ENCODE measurements at places on chromosomes 13 and 19.

GRCh38 chr13:31330236-31330635 is 130.5 kb downstream of the B3GLCT start:
- DNase-seq: no peak

DNA sequence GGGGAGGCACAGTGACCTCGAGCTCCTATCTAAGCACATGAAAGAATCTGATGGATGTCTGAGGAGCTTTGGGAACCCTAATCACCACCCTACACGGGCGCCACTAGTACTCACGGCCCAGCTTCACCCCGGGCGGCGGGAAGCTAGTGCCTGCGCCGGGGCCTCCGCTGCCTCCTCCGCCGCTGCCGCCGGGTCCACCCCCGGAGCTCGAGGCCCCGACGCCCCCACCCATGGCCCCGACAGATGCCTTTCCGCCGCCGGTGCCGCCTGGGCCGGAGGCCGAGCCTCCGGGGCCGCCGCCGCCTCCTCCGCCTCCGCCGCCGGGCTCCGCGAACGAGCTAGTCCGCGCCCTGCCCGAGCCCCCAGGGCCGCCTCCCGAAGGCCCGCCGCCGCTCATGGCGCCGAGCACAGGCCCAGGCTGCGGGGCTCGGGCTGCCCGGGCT is 312 bp downstream of the GSK3A start:
- DNase-seq: no peak

- DNase-seq: no peak
Measured at GRCh38 chr19:40565910-40566495, 10.7 kb upstream of the SHKBP1 start.

- no peak for DNase-seq
Measured at GRCh38 chr19:46618670-46619231, 6.1 kb downstream of the PTGIR start.

DNA sequence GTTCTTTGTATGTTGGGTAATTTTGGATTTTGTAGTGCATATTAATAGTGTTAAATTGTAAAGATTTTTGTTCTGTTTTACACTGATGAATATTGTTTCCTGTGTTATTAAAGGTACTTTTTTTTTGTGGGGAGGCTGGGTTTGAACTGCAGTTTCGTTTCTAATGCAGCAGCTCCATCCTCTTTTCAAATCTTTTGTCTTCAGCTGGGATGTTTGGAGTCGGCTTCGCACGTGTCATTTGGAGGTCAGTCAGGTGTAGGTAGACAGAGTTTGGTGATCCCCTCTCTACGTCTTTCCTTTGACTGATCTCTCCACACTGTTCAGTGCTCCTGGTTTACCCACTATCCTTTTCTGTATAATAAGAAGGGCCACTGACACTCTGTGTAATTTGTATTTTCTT is 30.3 kb downstream of the TDRD3 start:
- DNase-seq: no peak

- no peak for DNase-seq
Measured at GRCh38 chr13:86729206-86729605, 930.0 kb upstream of the SLITRK6 start.

GRCh38 chr19:40625406-40626120 is 24.4 kb downstream of the LTBP4 start:
- DNase-seq: no peak

DNA sequence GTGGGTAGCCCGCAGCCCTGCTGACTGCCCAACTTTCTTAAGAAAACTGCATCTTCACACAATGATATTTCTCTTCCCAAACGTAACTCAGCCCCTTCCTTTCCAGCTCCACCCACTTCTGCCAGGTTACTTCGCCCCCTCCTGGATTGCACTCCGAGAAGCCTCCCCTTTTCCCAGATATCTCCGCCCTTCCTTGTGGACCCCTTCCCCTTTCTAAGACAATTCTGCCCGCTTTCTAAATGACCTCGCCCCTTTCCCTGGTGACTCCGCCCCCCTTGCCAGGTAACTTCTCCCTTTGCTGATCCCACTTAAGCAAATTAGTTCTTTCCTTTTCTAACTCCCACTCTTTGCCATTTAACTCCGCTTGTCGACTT is 2.6 kb downstream of the VSIG10L start:
- DNase-seq: no peak

GRCh38 chr19:6590258-6590826 is 608 bp downstream of the CD70 start:
- no peak for DNase-seq

DNA sequence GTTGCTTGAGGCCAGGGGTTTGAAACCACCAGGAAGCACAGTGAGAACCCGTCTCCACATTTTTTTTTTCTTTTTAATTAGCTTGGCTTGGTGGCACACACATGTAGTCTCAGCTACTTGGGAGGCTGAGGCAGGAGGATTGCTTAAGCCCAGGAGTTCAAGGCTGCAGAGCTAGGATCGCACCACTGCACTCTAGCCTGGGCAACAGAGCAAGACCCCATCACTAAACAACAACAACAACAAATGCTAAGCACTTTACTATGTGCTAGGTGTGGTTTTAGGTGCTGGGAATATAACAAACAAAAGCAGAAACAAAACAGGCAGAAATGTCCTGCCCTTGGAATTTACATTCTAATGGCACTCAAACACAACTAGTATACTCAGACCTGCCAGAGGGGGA is 51.3 kb downstream of the RYR1 start:
- DNase-seq: no peak

GRCh38 chr19:45768655-45768983 is 433 bp downstream of the SIX5 start:
- no peak for DNase-seq

GRCh38 chr13:50124536-50125303 is 109.5 kb downstream of the KCNRG start:
- no peak for DNase-seq

DNA sequence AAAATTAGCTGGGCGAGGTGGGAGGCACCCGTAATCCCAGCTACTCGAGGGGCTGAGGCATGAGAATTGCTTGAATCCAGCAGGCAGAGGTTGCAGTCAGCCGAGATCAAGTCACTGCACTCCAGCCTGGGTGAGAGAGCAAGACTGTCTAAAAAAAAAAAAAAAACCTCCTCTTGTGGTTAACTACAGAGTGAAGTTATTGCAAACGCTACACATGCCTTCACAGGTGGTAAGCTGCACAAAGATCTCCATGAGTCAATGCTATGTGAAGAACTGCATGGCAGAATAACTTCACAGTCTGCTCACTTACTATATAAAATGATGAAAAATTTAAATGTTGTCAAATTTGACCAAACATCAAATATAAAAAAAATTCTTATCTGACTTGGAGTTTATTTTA is 436.8 kb downstream of the FGF14 start:
- DNase-seq: no peak

DNA sequence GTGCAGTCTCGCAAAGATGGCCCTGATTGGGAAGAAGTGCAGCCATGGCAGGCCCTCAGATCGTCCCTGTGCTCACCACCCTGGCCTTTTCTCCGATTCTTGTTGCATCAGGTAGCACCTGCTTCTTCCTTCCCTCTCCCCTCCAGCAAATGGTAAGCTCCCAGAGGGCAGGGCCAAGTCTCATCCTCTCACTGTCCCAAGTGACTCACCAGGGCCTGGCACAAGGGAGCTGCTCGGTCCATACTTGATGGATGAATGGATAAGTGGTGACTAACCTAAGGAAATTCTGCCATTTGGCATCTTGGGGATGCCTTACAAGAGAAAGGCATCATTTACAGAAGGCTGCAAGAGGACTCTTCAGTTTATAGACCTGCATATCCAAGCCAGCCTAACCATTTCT is 84.9 kb downstream of the ZIC5 start:
- DNase-seq: no peak

GRCh38 chr19:879711-880438 is 13.1 kb downstream of the MED16 start:
- no peak for DNase-seq

- DNase-seq: no peak
Measured at GRCh38 chr13:60090574-60090973, 73.2 kb downstream of the DIAPH3 start.

DNA sequence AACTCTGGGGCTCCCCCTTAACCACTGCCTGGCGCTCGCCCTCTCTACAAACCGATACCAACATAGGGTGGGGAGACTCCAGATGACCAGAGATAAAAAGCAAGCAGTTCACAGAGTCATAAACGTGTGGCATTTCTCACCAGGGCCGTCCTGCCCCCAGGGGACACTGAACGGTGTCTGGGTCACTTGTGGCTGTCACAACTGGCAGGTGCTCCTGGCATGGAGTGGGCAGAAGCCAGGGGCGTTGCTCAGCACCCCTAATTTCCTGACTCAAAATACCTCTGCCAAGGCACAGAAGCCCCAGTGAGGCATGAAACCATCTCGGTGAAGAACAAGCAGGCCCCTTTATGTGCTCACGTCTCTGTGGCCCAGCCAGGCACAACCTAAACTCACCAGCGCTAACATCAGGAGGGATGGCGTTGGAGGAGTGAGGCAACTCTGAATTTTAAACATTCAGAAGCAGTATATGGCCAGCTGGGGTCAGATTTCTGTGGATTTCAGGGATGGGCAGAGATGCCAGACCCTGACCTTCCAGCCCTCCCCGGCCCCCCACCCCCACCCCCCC is 1.8 kb downstream of the PIP5K1C start:
- DNase-seq: no peak

- no peak for DNase-seq
Measured at GRCh38 chr19:50835785-50836542, 2.6 kb upstream of the KLK15 start.

DNA sequence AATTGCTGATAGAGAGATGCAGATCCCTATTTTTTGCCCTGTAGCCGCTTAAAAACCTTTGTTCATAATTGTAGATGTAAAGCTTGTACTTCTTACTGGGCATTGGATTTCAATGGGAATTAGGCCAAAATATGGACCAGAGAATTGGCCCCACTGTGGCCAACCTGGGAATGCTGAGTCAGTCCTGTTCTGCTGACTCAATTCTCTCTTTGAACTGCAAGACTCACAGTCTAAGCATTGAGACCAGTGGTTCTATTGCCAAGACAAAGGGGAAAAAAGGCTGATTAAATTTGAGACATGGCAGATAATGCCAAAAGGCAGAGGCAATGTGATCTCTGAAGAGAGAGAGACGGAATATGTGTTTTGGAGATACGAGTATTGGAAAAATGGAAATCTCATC is 72.5 kb upstream of the UBL3 start:
- DNase-seq: no peak

DNA sequence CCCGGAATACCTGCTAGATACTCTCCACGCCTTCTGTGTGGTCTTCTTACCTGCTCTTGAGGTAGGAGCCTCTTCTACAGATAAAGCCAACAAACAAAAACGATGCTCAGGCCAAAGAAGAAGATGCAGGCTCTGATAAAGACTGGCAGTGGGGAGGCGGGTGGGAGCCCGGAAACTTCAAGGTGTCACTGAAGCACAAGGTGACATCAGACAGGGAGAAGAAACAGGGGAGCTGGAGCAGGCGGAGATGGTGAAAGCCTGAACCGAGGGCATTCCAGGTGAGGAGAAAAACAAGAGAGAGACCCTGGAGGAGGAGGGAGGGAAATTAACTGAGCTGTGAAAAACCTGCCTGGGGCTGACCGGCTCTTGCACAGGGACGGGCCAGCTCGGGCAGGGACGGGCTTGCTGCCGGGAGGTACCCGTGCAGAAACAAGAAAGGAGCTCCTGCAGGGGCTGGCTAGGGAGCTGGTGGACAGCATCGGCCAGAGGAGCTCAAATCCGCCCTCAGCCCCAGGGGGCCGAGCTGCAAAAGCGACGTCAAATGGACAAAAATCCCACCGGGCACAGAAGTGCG is 19.0 kb downstream of the GNG7 start:
- DNase-seq: no peak

DNA sequence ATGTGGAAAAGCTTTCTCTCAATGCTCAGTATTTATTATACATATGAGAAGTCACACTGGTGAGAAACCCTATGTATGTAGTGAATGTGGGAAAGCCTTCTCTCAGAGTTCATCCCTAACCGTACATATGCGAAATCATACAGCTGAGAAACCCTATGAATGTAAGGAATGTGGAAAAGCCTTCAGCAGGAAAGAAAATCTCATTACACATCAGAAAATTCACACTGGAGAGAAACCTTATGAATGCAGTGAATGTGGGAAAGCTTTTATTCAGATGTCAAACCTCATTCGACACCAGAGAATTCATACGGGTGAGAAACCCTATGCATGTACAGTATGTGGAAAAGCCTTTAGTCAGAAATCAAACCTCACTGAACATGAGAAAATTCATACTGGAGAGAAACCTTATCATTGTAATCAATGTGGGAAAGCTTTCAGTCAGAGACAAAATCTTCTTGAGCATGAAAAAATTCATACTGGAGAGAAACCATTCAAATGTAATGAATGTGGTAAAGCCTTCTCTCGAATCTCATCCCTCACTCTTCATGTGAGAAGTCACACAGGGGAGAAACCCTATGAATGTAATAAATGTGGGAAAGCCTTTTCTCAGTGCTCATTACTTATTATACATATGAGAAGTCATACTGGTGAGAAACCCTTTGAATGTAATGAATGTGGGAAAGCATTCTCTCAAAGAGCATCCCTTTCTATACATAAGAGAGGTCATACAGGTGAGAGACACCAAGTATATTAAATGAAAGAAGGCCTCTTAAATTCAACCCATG is 34.4 kb downstream of the ZNF568 start:
- DNase-seq: no peak

DNA sequence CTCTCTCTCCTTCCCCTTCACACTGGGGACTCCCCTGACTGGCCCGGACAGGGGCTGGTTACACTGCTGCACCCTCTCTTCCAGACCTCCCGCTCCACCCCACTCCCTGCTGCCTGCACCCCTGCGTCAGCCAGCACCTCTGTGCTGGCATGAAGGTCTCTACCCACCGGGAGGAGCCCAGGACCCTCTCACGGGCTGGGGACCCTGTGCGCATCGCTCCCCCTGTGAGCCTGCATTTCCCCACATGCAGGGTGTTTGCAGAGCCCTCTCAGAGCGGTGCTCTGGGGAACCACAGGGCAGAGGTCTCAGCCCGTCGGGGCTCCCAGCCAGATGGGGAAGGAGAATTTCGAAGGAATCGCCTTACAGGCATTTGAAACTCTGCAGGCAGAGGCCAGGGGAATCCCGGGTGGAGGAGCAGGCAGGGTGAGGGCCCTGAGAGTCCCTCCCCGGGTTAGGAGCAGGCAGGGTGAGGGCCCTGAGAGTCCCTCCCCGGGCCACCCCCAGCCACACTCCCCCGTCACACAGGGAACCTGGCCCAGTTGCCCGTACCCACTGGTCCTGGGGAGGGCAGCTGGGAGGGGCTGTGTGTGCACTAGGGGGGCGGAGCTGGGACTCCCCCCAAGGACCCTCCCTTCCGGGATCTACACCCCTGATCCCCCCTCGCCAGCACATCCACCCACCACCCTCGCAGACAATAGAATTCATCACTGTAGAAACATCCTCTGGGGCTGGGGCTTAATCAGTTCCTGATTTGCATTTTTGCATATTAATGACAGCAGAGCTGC is 16.3 kb upstream of the TCF3 start:
- no peak for DNase-seq

DNA sequence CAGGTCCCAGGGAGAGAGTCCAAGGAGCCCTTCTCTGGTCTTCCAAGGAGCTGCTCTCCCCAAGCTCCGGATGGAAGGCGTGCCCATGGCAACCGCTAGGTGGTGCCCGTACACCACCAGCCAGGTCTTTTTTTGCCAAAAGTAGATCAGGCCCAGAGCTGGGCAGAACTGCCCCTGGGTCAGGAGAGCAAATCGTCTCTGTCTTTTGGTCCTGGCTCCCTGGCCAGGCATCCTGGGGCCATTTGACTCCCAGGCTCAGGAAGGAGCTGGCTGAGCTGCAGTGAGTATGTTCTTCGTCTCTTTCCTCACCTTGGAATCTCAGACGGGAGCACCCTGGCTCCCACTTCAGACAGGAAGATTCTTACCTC is 24.6 kb upstream of the BCL3 start:
- no peak for DNase-seq

- DNase-seq: no peak
Measured at GRCh38 chr13:22936228-22936627, 244.6 kb upstream of the SGCG start.

All from vagina (tissue), 2 donors.